Hematopoietic multipotent progenitor cell treated with erythropoietin and hydrocortisone succinate and interleukin-3 and kit ligand, for 6 days (in vitro differentiated cells): ENCODE measurements at places on chromosomes 5 and 9.

DNA sequence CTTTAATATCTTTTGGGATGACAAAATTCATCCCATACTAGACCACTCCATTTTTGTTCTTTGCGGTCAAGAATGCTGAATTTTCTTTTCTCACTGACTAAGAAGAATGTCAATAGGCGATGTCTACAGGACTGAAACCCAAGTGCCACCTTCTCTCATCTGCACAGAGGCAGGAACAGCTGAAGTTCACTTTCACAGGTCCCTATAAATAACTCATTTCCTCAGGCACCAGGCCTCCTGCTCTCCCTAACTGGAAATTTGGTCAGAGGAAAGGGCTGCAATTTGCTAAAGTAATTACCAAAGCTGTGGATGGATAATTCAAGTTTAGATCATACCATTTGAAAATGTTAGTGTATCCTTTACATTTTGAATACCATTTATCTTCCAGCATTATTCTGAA, 142.9 kb downstream of the DIRAS2 start:
- DNase-seq = no peak

GRCh38 chr5:106269252-106269843, 1401.4 kb downstream of the EFNA5 start:
- peak; percentile 9 for DNase-seq

DNA sequence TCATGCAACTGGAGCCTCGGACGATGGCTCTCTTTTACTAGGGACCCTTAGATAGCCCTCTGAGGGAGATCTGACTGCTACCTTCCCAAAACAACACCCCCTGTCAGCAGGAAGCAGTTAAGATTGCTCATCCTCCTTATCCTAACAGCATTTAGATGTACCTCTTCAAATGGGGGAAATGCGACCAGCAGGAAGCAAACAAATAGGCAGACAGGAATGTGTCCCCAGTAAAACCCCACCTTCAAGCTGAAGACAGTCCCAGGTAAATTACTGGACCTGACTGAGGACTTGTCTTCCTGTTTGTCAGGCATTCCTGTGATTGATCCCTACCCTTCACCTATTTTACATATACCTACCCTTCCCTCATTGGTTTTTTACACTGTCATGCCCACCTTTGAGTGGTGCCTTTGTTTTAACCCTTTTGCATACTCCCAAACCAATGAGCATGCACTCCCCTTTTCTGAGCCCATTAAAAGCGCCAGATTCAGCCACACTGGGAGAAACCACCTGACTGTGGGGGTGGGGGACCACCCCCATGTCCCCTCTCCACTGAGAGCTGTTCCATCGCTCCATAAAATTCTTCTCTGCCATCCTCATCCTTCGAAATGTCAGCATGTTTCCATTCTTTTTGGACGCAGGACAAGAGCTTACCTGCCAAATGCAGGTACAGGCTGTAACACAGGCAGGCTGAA, 954.0 kb upstream of the CDH6 start:
- DNase-seq = no peak

- no peak for DNase-seq
Measured at GRCh38 chr9:113786071-113786470, 90.0 kb upstream of the ZNF618 start.

- DNase-seq = no peak
Measured at GRCh38 chr5:148003226-148003625, 60.6 kb upstream of the SPINK5 start.

DNA sequence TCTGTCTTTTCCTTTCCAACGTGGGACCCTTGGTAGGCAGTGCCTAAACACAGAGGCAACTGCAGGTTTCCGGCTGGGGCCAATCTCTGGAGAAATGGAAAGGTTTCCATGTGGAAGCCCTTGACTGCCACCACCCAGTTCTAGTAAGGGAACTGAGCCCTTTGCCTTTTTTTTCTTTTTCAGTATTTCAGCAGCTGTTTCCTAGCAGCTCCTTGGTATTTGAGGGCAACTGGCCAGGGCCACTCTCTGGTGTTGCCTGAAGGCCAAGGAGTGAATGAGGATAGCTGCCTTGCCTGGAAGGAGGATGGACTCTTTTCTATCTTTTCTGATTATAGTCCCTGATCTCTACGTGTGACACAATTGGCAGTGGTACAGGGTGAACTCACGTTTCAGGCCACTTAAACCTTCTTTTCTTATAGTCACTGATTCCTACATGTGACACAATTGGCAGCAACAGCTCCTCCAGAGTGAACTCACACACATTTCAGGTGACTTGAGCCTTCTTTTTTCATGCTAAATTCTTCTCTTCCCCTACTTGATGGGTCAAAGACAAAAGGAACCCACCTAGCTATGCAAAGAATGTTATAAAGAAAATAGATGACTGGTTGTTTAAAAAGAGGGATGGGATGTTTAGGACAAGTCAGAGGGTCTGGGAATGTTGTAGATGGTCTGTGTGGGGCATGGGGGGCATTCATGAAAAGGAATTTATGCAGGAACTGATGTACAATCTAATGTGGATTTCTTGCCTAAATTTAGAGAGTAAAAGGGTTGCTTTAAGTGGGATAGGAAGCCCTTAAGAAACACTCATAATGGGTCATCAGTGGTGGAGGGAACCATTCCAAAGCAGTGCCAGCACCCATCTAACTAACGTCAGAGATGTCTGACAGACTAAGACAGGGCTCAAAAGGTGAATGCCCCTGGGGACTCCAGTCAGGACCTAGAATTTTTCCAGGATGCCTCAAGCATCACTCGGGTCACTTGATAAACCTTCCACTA, 190.1 kb downstream of the TMEM232 start:
- no peak for DNase-seq

- no peak for DNase-seq
Measured at GRCh38 chr9:32345243-32345642, 39.2 kb upstream of the ACO1 start.

- no peak for DNase-seq
Measured at GRCh38 chr5:169222934-169223594, 77.9 kb downstream of the SLIT3 start.

DNA sequence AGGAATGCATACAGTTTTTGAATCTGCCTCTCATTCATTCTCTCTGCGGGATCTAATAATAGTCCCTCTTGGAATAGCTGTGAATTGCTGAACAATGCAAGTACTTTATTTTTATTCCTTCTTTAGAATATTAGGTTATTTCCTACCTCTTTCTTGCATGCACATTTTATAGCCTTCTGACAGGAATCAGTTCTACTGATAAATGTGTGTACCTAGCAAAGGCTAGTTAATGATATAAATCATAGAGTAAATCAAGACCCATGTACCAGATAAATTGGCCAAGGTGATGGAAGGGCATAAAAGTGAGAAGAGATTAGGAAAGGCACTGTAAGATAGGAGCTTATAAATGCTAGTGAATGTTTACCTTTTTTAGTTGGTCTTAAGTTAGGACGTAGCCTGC, 19.2 kb upstream of the UGCG start:
- no peak for DNase-seq

DNA sequence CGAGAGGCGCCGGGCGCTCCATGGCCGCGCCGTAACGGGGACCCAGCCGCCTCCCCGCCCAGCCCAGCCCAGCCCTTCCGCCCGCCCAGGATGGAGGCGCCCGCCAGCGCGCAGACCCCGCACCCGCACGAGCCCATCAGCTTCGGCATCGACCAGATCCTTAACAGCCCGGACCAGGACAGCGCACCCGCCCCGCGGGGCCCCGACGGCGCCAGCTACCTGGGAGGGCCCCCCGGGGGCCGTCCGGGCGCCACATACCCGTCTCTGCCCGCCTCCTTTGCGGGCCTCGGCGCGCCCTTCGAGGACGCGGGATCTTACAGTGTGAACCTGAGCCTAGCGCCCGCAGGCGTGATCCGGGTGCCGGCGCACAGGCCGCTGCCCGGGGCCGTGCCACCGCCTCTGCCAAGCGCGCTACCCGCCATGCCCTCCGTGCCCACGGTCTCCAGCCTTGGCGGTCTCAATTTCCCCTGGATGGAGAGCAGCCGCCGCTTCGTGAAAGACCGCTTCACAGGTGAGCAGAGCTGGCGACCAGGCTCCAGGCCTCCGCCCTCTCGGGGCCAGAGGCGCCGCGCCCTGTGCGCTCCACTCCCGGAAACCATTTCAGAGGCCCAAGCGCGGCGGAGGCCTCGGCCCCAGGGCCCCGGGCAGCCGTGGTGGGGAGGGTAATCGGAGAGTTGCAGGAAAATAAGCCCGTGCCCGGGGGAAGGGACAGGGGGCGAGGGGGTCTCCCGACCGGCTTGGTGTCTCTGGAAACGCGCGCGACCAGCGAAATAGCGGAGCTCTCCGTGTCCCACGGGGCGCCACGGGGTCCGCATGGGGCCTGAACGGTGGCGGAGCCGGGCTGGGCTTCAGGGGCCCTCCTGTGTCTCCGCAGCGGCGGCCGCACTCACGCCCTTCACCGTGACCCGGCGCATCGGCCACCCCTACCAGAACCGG, 496 bp downstream of the TLX3 start:
- no peak for DNase-seq

DNA sequence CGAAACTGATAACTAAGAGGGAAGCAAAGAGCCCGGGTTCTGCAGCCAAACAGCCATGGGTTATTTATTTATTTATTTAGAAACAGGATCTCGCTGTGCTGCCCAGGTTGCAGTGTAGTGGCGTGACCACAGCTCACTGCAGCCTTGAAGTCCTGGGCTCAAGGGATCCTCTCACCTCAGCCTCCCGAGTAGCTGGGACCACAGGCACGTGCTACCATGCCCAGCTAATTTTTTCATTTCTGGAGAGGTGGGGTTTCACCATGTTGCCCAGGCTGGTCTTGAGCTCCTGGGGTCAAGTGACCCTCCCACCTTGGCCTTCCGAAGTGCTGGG, 24.1 kb downstream of the NDUFA8 start:
- DNase-seq = no peak

DNA sequence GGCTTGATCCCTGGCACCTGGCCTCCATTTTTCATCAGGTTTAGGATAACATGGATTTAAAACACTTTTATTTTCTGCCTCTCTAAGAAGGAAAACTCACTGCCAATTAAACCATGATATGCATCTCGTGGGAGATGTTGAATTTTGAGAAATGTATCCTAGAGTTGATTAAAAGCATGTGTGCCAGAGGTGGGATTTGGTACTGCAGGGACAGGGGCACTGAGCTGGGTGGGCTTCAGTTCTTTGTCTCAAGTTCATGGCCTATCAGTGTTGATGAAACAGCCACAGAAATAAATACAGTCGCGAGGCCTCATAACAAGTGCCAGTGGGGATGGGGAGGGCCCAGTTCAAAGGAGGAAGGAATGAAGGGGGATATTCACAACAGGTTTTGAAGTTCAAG, 34.9 kb downstream of the POLR1E start:
- no peak for DNase-seq

GRCh38 chr9:76580188-76580587, 121.2 kb downstream of the GCNT1 start:
- peak; percentile 43 for DNase-seq

DNA sequence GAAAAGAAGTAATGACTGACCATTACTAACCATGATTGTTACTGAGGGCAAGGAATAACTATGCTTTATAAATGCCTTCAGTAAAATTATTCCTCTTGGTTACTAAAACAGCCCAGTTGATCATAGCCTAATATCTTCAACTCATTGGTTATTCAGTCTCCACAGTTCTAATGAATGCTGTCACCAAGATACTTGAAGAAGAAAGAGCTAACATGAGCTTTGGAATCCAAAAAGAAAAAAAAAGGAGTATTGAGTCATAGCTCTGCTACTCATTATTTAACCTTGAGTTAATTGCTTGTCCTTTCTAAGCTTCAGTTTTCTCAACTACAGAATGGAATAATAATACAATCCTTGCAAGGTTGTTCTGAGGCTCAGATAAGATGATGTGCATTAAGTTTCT, 187.7 kb downstream of the BRINP1 start:
- DNase-seq = no peak

DNA sequence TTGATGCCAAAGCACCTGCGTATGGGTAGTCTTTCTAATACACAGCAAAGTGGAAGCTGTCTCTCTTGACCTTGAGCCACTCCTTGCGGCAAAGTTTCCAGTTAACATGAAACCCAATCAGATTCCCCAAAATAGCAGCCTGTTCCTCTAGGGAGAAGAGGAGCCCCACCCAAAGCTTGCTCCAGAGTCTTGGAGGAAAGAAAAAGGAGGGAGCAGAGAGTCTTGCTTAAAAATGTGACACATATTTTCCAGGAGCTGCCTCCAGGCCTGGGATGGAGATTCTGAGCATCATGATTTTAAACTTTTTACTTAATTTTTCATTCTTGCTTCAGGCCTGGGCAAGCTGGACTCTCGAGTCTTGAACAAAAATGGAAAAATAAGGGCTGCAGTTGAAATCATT, 223.5 kb upstream of the TNC start:
- DNase-seq = no peak

- no peak for DNase-seq
Measured at GRCh38 chr9:98694943-98695342, 13.8 kb downstream of the GABBR2 start.
